ENCODE measurements at places on chromosomes 6 and 20.
A peak's percentile ranks its signal among the peaks of the same experiment; 100 is the strongest.

GRCh38 chr6:22904431-22904830 is 335.1 kb downstream of the HDGFL1 start:
- no peak for DNase-seq

GRCh38 chr20:36279776-36280175 is 26.4 kb upstream of the DLGAP4 start:
- peak; percentile 10 for DNase-seq

DNA sequence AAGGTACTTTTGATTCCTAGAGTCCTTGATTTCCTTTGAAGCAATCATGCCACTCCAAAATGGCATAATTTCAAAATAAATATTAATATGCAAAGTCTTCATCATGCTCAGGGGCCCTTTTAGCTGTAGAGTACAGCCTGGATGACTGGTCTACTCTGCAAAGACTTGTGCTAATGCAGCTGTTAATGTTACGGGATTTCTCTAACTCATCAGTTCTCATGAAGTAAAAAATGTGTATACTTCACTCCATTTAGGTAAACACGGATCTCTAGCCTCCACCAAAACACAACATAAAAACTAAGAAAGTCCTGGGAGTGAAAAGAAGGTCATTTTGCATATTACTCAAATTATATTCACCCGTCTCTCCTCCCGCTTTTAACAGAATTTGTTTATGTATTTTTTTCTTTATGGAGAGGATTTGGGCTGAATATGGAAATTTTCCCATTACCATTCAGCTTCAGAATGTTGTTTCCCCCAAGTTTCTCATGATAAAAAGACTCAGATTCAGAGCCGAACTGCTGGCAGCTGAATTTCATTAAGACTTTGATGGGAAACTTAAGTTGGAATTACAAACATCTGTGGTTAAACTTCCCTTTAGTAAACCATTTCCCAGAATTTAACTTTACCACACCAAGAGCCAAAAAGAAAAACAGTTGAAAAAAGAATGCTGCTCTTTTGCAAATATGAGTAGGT is 8.7 kb downstream of the LAMA4 start:
- no peak for DNase-seq

GRCh38 chr6:157984686-157985225 is 3.1 kb downstream of the SYNJ2 start:
- DNase-seq = no peak

DNA sequence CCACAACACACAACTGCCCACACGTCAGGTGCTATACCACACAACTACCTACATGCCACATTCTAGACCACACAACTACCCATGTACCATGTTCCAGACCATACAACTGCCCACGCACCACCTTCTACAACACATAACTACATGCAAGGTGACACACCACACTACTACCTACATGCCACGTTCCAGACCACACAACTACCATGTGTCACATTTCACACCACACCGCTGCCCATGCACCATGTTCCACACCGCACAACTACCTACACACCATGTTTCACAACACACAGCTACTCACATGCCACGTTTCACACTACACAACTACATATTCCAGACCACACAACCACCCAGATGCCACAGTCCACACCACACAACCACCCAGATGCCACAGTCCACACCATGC is 19.8 kb downstream of the THBS2 start:
- DNase-seq = no peak

DNA sequence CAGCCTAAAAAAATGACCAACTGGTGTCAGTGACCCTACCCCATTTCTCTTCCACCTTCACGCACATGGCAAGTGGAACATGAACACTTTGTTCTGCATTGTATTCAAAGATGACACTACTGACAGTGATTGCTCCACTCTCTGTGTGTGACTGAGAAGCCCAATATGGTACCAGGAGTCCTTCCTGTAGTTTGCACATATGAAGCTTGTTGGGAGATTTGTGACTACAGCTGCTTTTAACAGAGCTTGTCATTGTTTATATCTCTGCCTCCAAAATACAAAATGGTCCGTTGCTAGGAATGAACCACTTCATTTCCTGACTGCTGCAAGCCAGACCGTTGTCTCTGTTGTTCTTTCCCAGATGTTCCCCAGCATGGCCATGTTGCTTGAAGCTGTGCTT is 140.3 kb upstream of the TCF21 start:
- DNase-seq = no peak

DNA sequence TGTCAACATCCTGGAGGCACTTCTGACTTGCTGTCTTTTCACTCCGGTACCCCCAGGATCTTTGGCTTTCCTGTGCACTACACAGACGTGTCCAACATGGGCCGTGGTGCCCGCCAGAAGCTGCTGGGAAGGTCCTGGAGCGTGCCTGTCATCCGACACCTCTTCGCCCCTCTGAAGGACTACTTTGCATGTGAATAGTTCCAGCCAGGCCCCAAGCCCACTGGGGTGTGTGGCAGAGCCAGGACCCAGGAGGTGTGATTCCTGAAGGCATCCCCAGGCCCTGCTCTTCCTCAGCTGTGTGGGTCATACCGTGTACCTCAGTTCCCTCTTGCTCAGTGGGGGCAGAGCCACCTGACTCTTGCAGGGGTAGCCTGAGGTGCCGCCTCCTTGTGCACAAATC is 12.0 kb upstream of the MAPRE1 start:
- no peak for DNase-seq

GRCh38 chr6:22717915-22718314 is 148.5 kb downstream of the HDGFL1 start:
- no peak for DNase-seq

GRCh38 chr6:118981884-118982574 is 47.1 kb upstream of the MCM9 start:
- DNase-seq = no peak

DNA sequence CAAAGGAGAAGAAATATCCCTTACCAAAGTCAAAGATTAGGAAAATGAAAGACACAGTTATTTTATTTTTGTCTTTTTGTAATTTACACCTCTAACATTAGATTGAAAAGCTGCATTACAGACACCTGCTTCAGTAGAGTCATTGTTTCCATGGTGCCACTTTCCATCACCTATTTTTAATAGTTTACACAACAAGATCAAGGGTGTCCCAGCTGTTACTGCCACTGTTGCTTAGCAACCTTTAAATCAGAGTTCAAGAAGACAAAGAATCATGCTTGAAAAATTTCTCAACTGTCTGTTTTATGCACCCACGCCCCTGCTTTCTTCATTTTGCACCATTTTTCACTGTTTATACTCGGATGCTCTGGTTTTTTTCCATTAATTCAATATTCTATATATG is 668.2 kb upstream of the GJE1 start:
- no peak for DNase-seq

GRCh38 chr6:140445474-140446004 is 1071.1 kb upstream of the CITED2 start:
- DNase-seq = no peak

DNA sequence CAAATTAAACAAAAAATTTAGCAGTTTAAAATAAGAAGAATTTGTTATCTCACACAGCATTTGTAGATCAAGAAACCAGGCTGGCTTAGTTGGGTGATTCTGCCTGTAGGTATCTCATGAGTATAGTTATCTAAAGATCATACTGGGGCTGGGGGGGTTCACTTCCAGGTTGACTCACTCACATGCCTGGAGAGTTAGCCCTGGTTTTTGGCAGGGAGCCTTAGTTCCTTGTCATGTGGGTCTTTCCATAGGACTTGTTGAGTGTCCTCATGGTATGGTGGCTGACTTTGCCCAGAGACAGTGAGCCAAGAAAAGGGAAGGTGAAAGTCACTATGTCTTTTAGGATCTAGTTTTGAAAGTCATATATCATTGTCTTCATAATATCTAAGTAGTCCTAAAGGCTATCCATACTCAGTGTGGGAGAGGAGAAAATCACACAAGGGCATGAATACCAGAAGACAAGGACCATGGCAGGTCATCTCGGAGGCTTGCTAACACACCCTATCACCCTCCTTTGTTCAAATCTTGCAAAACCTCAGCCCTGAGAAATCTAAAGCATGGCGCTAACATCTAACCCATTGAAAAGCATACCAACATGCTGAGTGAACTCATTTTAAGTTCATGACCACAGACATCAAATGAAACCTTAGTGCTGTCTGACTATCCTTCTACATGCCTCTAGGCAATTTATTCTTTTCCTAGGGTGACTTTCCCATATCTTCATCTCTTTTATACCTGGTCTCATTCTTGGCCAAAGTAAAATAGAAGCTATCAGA is 39.2 kb downstream of the CYP24A1 start:
- DNase-seq = no peak

DNA sequence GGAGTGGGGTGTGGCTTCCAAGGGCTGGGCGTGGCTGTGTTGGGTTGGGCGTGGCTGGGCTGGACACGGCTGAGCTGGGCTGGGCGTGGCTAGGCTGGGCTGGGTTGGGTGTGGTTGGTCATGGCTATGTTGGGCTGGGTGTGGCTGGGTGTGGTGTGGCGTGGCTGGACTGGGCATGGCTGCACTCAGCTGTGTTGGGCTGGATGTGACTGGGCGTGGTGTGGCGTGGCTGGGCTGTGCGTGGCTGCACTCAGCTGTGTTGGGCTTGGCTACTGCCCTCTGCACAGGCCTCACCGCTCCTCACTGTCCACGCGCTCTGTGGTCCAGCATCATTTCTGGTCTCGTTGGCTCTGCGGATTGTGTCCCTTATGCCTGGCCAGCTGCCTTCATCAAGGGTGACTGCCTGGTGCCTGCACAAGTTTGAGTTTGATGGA is 43.5 kb upstream of the SLCO4A1 start:
- no peak for DNase-seq

DNA sequence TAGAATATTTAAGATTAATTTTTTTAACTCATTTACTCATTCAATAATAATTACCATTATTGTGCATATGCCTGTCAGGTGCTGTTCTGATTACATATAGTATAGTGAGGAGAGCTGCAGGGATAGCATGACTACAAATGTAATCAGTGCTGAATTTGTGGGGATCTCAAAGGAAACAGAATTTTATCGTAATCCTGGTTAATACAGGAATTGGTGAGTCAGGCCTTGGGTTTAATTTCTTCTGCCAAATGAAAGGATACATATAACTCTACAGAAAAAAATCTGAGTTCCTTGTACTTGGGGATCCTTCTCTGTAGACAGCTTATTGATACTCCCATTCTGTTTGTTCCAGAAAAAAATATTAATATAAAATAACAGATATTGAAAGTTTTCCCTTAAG is 297.2 kb downstream of the GJA1 start:
- no peak for DNase-seq

DNA sequence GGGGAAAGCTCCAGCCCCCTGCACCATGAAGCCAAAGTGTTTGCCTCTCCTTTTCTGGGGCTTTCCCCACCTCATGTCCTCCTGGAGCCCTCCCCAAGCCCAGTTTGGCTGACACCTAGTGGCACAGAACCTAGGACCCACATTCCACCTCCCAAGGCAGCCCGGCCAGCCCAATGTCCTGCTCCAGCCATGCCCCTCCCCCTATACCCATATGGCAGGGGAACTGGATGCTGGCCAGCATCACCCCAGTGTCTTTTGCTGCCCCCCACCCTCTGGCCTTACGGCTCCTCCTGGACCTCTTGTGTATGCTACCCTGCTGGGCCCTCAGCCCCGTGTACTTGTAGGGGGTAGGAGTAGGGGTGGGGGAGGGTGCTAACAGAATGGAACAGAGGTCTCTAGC is 170.1 kb downstream of the KIF6 start:
- DNase-seq = no peak

DNA sequence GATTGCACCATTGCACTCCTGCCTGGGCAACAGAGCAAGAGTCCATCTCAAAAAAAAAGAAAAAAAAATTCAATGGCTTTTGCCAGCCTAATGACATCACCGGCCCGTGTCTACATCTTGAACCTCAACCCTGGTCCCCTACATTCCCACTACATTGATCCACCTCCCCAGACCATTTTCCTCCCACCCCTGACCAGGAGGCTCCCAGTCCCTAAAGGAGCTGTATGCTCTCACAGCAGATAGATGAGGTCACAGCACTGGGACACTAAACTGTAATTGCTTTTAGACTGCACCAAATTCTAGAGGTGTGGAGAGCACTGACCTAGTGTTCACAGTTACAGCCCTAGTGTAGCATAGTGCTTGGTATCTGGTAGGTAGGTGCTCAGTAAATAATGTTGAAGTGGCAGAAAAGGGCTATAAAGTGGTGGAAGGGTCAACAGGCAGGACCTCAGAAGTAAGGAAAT is 10.7 kb downstream of the TGIF2 start:
- DNase-seq = no peak

DNA sequence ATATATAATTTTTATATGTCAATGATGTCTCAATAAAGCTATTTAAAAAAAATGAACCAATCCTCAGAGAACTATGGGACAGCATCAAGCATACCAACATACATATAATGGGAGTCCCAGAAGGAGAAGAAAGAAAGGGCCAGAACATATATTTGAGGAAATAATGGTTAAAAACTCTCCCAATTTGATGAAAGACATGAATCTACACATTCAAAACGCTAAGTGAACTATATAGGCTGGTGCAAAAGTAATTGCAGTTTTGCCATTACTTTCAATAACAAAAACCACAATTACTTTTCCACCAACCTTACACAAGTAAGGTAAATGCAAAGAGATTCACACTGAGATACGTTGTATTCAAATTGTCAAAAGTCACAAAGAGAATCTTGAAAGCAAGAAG is 43.4 kb downstream of the ZNF133 start:
- no peak for DNase-seq

GRCh38 chr6:11645016-11645415 is 107.5 kb downstream of the TMEM170B start:
- no peak for DNase-seq

GRCh38 chr20:258963-259362 is 1.4 kb downstream of the DEFB132 start:
- DNase-seq = no peak

DNA sequence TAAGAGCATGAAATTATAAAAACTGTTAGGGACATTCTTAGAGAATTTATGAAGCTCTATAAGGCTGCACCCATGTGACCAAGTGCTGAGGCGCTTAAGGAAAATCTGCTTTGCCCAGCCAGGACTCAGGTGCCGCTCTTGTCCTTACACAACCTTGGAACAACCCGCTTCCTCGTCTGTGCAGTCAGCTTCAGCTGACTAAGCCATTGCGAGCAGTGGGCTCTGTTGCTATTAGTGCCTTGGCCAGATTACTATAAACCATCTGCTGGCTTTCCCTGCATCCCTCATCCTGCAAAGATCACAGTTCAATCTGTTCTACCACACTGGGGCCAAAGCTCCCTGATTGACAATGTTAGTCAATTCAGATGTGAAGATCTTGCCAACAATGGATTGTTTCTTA is 89.1 kb upstream of the E2F3 start:
- no peak for DNase-seq

GRCh38 chr6:63580704-63580961 is 8.4 kb downstream of the LOC128125822 start:
- no peak for DNase-seq

DNA sequence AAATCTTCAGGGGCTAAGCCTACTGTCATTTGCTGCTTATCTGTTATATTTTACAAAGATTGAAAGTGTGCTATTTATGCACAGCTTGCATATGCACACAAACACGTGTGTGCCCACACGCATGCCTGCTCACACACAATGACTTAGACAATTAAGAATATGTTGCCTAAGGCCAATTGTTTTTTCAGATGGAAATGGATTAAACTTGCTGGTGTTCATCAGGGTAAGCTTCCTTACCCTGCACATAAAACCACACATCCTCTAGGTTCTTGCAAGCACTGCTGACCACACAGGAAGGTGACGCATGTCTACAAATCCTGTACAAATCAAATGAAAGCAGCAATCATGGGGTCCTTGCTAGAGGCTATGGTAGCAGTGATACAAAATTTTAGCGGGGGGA is 58.4 kb downstream of the GJA10 start:
- peak; percentile 38 for DNase-seq

- no peak for DNase-seq
Measured at GRCh38 chr6:156720691-156721685, 56.2 kb upstream of the ARID1B start.

Data from activated naive CD8-positive, alpha-beta T cell treated with anti-CD3 and anti-CD28 coated beads, Interleukin-2, amount 10 ng/mL, durations not matched to agents 7 days and 5 days (primary cell).